ENCODE measurements at places on chromosomes 1 and 21.

GRCh38 chr21:16407403-16408240 lies 677.8 kb downstream of the USP25 start:
- no peak for DNase-seq

- DNase-seq = no peak
Observed at GRCh38 chr21:44436111-44436611, 19.1 kb upstream of the LRRC3 start.

- no peak for DNase-seq
Observed at GRCh38 chr1:20875198-20875973, 88.3 kb upstream of the HP1BP3 start.

DNA sequence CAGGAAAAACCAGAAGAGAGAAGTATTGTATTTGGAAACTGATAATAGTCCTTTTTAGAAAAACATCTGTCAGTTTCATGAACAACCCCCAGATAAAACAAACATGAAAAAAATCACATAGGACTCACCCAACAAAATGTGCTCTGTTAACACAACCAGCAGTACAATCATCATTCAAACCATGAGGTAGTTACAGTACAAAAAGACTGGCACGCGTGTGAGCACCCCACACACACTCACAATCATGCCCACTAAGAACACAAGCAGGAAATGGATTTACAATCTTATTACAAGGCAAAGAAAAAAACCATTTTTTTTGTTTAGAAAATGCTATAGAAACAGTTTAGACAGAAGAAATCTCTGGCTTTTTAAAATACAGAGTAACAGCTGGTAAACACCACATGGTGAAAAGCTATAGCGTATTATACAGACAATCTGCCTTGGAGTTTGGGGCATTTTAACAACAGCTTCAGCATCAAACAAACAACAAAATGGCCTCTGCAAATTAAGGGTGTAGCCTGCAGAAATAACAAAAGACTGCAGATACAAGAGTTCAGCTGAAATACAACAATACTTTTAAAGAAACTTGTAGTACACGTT lies 180.0 kb downstream of the CDC7 start:
- no peak for DNase-seq

DNA sequence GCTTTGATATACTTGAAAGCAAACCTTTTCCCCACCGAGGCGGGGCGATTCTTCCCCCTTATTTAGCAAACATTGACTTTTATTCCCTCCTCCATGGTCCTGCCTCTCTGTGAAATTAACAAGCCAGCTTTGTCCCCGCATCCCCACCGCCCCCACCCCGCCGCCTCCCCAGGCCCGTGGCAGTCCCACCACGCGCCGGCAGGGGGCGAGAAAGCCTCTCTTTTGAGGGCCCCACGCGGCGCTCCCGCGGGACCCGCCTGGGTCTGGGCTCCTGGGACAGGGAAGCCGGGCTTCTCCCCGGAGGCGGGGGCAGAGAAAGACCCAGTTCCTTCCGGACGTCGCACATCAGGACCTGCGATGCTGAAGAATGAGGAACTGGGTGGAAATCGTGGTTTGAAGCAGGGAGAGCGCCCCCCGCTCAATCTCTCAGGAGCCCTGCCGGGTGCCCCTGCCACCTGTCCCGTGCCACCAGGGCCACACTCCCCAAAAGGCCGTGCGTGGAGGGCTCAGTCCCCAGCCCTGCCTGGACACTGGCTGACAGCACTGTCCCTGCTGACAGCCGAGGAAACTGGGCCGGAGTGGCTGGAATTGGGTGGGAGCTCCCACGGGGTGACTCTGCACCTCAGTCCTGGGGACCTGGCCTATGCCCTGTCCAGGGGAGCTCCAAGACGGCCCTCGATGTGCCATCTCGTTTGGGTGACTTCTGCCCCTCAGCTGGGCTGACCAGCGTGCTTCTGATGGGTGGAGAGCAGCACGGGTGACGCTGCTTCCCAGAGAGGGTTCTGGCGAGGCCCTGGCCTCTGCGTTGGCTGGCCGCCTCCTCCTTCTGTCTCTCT lies 8.6 kb upstream of the ACTRT2 start:
- no peak for DNase-seq

DNA sequence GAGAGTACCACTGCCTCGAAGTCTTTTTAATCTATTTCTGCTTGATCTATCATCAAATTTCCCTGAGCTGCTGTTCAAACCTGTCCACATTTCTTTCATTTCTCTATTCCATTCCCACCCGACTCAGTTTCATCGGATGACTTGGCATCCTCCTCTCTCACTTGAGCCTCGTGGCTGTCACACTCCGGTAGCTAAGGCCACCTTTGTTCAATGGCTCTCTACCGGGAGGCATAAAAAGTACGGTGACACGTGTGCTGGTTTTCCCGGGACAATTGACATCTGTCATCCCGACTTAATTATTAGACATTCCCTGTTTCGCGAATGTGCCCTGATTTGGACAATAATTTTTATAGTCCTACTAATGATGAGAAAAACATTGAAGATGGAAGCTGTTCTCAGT lies 22.6 kb downstream of the MIS18A start:
- DNase-seq = no peak

DNA sequence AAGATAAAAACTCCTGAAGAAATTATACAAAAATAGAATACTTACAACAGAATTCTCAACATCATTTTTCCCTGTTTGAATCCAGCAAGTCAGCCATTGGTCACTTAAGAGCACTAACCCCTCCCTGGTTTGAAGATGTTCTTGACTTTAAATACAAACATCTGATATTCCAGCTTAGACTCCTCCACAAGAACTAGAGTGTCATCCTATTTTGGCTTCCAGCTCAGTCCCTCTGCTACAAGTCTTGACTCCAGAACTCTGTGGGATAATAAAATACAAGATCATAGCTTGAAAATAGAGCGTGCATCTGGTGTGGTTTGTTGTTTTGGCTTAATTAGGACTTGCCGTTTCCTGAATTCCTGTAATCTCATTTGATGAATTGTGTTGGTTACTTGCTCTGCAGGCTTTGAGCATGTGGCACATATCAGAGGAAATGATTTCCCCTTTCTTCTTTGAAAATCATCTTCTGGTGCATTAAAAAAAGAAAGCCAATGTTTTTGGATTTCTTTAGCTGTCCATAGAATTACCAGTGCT lies 63.7 kb upstream of the DPT start:
- DNase-seq = no peak

GRCh38 chr1:87644579-87645190 lies 316.0 kb downstream of the LMO4 start:
- DNase-seq = no peak

DNA sequence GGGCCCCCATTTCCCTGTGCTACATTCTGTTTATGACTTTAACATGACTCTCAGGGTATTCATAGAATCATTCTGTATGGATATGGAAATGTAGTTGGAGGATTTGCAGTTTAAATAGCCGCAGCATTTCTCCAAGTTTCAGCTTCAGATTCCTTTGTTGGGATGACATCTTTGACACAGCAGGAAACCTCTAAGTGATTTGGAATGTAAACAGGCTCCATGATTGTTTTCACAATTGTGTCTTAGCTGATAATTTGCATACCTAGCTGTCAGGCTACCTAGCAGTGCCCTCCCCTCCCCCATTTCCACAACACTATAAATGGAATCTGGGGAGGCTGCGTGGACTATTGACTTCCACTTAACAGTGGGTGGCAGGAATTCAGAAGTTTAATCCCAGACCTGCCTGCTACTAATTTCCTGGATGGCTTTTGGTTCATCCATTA lies 290.2 kb downstream of the HLX start:
- peak; percentile 47 for DNase-seq

GRCh38 chr21:45415943-45416611 lies 11.1 kb downstream of the COL18A1 start:
- no peak for DNase-seq

DNA sequence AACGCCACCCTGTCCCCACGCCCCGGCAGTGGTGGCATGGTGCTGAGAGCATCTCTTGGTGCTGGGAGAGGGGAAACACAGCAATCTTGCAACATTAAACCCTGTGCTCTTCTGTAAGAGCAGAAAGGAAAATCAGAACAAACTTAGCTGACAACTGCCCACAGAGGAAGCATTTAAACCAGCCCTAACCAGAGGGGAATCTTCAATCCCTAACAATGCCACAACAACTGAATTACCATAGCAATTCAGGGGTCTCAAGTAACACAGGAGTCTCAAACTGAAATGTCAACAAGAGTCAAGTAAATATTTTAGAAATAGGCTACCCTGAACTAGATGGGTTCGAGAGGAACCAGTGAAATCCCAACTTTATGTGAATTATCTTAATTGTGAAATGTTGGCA lies 1983.6 kb downstream of the NCAM2 start:
- DNase-seq = no peak

- peak; percentile 96 for DNase-seq
Observed at GRCh38 chr1:40531381-40532061, at the start of gene ZNF684. Gene ZNF684 (plus strand): TSS chr1:40531637. CDS start chr1:40533167, 1,530 bp downstream.

GRCh38 chr1:89041119-89041641 lies 18.5 kb upstream of the GBP3 start:
- DNase-seq = peak; percentile 91

GRCh38 chr1:228363686-228364067 lies 43.0 kb downstream of the TRIM11 start:
- DNase-seq = no peak

DNA sequence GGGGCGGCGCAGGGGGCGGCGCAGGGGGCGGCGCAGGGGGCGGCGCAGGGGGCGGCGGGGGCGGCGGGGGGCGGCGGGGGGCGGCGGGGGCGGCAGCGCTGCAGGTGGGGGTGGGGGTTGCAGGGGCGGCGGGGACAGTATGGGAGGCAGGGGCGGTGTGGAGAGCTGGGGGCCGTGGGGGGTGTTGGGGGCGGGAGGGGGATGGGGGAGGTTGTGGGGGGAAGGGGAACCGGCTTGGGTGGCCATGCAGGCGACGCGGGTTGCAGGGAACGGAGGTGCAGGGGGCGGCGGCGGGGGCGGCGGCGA lies 13.0 kb upstream of the SLC19A1 start:
- DNase-seq = no peak

DNA sequence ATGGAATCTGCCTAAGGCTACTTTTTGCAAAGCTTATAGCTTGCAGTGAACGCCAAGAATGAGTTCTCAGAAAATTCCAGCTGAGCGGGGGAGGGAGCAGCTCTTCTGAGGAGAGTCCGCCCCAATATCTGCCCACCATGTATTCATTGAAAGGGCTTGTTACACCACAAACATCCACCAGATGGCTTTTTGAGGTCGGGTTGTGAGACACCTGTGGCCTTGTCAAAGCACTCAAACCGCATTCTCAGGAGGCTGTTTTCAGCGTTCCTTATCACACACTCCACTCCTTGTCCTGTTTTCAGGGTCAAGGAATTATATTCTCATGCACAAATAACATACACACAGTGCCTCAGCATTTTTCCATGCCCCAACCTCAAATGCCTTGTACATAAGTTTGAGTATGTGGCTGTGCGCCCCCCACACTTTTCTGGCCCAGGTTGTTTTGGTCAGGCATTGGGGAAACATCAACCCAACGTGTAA lies 3.9 kb upstream of the C4BPB start:
- peak; percentile 34 for DNase-seq

- no peak for DNase-seq
Observed at GRCh38 chr1:211701733-211702132, 26.3 kb upstream of the NEK2 start.

- no peak for DNase-seq
Observed at GRCh38 chr21:43211760-43212115, 42.9 kb downstream of the CRYAA start.

DNA sequence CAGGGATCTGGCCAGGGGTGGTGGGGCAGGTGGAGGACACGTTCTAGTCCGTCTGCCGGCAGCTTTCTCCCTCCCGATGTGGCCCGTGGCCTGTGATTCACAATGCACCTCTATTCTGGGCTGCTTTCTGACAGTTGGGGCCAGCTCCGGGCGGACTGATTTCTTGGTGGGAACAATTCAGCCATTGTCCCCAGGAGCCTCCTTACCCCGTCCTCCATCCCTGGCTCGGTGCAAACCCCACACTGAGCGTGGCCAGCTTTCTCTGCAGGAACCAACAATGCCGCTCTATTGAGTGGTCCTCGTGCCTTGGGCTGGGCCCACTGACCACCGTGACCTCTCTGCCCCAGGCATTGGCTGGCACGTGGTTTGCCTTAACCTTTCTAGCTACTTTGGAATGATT lies 29.7 kb downstream of the PADI2 start:
- DNase-seq = no peak

DNA sequence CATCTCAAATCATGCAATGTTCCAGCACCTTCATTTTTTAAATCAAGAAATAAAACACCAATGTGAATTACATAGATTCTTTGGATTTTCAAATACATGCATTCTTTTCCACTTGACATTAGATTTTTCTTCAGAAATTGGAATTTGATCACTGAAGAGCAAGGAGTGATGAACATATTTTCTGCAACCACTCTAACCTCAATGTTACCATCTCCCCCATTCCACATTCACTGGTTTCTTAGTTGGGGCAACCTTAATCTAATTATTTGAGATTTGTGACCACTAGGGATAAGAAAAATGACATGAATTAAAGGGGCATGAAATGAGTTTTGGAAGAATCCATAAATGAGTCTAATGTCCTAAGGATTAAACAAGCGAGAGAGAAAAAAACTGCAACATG lies 168.7 kb upstream of the NR5A2 start:
- no peak for DNase-seq

DNA sequence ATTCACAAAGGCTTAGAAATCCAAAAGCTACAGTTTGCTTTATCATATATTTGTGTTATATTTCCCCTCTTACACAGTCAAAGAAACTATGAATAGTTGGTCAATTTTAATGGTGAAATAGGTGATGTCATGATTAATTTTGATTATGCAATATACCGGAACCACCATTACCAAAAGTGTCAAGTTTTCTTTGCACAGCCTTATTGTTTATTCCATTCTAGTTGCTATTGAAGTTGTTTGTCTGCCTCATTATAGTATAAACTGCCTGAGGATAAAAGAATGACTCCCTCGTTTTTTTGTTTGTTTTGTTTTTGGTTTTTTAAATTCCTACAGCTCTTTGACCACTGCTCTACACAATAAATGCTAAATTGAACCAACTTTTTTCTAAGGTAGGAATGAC lies 690.6 kb upstream of the ZP4 start:
- no peak for DNase-seq

DNA sequence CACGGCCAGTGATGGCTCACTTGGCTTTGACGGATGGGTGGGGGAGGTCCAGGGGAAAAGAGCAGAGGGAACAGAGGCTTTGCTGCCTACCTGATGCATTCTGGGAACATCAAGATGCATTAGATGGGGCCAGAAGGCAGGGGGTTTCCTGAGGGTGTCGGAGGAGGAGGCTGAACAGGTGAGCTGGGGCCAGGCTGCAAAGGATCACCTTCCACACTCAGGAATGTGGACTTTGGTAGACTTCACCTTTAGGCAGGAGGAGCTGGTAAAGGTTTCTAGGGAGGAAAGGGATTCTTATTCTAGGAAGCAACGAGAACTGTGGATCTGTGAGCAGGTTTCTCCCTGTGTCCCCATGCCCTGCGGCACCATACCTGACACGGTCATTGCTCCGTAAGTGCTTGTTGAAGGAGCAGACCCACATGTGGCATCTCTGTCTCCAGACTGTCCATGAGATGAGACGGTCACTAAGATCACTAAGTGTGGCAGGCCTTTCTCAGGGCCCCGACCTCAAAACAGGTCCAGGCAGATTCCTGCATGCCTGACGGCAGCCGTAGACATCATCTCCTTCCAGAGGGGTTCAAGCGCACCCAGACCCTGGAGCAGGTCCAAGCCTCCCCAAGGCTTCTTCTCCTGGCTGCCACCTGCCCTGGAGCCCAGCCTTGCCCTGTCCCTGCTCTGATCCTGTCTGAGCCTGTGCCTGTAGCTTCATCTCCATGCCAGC lies 89.1 kb upstream of the SLC25A33 start:
- DNase-seq = no peak
